Right ventricle myocardium inferior (tissue), 1 donor: ENCODE measurements at places on chromosomes 5 and 9. TPM values are rescaled to one million over a fixed set of nuclear protein-coding genes. Genes with fewer than 3 reads are reported as not detected.

Gene F12
- total RNA-seq, result not detected

Gene IFNK
- not detected for total RNA-seq

GRCh38 chr5:127256886-127257597 is 33.6 kb upstream of the MEGF10 start:
- DNase-seq, result no peak

- no peak for DNase-seq
Measured at GRCh38 chr9:5922192-5922591, 31.5 kb downstream of the MLANA start.

- no peak for DNase-seq
Measured at GRCh38 chr9:15578714-15579113, 25.9 kb downstream of the CCDC171 start.

Gene GCNT4
- 0.35 TPM for total RNA-seq

DNA sequence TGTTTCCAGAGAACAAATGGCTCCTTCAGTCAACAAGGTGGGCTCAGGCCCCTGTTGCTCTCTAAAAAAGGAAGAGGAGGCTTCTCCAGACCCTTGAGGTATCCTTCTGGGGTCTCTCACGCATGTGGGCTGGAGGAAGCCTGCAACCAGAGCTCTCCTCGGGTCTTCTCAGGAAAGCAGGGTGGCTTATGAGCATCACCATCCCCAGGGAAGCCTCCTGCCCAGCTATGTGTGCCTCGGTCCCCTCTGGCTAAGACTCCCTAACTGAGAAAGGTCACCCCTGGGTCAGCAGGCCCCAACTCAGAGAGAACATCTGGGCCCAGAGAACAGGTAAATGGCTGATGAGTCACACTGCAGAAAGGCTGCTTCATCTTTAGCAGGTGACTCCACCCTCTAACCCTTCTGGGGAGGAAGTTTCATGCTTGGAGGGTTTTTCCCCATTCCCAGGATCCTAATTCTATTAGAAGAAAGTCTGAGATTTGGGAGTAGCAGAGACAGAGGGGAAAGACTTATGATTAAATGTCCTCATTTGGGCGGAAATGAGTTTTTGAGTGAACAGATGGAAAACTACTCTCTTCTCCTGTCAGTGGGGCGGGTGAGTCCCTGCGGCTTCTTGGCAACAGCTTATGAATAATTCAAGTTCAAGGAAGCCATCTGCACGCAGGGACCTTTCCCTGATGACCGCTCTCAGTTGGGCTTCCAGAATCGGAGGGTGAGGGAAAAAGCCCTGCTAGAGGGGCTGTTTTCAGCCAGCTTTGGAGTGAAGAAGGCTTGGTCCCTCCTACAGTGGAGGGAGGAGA is 41.9 kb downstream of the TGFBI start:
- DNase-seq, result no peak

DNA sequence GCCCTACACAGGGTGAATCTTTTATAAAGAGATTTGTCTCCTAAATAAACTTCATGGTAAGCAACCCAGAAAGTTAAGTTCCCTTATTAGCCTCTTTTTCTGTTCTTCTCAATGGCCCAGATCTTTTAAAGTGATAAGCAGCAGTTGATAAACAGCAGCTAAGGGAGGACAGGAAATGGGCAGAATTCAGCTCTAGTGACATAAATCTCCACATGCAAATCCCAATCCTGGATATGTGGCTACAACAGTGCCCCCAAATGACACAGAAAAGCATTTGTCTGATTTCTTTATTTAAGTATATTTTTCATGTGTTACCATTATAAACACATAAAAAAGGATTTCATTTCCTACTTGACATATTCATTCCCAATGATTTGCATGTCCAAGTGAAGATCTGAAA is 199.0 kb downstream of the DTWD2 start:
- no peak for DNase-seq

GRCh38 chr5:135462304-135462703 is 10.2 kb upstream of the TIFAB start:
- peak; percentile 18 for DNase-seq

Gene PDLIM4
- 5.4 TPM for total RNA-seq

Gene FBP2
- total RNA-seq, result 0.54 TPM

Gene IL31RA
- total RNA-seq, result not detected

DNA sequence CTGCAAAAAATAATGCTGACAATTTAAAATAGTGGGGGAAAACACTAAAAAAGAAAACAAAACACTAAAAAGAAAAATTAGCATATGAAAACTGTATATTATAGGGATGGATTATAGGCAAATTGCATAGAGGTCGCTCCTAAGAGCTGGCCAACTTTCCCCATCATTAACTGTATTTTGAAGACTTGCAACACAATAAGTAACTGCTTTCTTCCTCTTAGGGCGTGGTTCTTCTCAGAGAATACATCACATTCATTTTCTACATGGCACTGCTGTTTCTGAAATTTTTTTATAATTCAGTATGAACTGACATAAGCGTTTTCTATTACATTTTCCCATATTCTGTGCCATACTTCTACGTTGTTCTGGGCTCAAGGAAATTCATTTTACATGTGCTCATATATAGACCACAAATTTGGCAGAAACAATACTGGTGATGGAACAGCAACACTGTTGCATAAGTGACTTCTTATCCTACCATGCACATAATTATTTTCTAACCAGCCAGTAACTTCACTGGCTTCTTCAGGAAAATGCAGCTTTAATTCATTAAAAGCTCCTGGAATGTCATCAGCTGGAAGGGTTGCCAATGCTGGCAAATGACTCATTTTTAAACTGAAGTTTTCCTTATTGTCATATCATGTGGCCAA is 171.2 kb upstream of the DMAC1 start:
- no peak for DNase-seq

GRCh38 chr5:115626445-115626823 is 598 bp upstream of the TMED7 start:
- DNase-seq, result no peak

- no peak for DNase-seq
Measured at GRCh38 chr9:89387197-89387849, 69.0 kb downstream of the SECISBP2 start.

- no peak for DNase-seq
Measured at GRCh38 chr5:80837679-80838078, 122.5 kb upstream of the RASGRF2 start.

GRCh38 chr9:117411547-117411946 is 3.3 kb downstream of the ASTN2 start:
- no peak for DNase-seq

- no peak for DNase-seq
Measured at GRCh38 chr5:32808783-32809182, 97.7 kb downstream of the NPR3 start.

DNA sequence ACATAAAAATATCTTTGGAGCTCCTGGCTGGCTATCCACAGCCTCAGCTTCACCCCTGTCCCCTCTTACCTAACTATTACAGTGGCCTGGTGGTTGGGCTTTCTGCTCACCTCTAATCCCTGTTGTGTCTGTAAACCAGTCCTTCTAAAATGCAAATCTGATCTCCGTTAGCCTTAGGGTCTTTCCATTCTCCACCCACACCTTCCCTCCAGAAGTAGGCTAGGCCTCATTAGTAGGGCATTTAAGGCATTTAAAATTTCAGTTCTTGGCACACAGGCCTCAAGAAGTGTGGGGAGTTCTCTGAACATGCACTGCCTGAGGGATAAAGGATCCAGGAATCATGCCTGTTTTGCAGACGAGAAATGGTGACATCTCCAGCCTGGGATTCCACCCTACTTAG is 26.4 kb upstream of the STC2 start:
- no peak for DNase-seq

Gene C7
- 346 TPM for total RNA-seq

GRCh38 chr9:77541055-77541454 is 107.1 kb downstream of the GNA14 start:
- no peak for DNase-seq

GRCh38 chr5:1063661-1064382 is 48.0 kb downstream of the SLC12A7 start:
- peak; percentile 66 for DNase-seq

GRCh38 chr9:13791816-13792215 is 512.3 kb upstream of the MPDZ start:
- no peak for DNase-seq

DNA sequence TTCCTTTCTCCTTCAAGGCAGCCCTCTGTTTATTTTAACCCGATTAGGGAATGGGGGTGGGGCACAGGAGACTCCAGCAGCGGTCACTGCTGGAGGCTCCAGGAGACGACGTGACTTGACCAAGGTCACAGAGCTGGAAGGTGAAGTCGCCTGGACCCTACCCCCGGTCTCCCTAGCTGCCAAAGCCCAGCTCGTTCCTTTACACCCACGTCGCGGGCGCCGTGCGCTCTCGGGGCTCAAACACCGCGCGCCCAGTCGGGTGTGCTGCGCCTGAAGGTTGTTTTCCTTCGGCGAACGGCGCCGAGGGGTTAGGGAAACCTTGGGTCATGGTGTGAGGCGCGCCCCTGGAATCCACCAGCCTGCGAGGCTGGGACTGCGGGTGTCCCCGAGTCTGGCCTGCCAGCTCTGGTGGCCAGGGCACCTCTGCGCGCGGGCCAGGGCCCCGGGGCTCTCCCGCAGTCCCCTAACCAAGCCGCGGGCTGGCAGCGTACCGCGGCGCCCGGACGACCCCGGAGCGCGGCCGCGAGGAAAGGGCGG is 747 bp upstream of the UNC5A start:
- no peak for DNase-seq

DNA sequence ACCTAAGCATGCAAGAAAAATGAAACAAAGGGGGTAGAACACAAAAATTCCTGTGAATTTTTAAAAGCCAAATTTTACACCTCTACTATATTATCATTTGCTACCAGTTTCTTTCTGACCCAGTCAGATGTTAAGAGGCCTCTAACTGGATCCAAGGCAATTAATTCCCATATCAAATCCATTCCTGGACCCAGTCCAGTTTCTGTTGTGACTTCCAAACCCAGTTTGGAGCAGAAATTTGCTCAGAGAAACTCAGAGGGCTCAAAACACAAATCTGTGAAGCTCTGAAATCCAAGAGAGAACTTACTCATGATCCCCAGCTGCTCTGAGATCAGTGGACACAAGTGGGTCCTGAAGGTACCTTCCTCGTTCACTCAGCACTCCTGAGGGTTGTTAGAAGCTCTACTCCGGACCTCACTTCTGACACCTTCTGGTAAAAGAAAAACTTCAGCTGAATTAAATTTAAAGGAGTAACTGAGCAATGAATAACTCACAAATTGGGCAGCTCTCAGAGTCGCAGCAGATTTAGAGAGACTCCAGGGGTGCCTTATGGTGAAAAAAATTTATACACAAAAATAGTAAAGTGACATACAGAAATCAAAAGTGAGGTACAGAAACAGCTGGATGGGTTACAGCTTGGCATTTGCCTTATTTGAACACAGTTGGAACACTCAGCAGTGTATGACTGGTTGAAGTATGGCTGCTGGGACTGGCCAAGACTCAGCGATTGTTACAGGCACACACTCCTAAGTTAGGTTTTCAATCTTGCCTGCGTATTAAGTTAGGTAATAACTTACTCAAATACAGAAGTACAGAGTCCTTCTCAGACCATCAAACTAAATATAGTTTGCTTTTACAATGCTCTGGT is 32.4 kb downstream of the INSL4 start:
- no peak for DNase-seq

DNA sequence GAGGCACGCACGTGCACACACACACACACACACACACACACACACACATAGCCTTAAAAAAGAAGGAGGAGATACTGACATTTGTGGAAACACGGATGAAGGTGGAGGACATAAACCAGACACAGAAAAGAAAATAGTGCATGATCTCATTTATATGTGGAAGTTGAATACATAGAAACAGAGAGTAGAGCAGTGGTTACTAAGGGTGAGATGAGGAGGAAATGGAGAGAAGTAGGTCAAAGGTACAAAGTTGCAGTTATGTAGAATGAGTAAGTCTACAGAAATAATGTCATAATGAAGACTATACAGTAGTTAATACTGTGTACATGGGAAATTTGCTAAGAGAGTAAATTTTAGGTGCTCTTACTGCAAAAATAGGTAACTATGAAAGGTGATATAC is 412.2 kb upstream of the CDH9 start:
- DNase-seq, result no peak

DNA sequence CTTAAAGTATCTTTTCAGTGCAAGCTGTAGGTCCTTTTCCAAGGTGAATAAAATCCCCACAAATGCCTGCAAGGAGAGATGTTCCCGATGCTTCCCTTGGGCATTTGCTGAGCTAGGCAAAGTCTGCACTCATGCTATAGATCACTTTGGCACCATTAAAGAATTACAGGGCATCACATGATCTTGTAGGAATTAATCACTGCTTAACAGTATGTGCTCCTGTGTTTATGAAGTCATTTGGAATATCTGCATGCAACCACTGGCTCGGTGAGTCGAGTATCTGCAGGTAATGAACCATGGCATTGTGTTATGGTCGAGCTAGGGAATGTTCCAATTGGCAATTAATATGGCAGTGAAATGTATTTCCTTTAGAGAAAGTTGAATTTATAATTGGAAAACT is 615.1 kb downstream of the TLE1 start:
- DNase-seq, result no peak

DNA sequence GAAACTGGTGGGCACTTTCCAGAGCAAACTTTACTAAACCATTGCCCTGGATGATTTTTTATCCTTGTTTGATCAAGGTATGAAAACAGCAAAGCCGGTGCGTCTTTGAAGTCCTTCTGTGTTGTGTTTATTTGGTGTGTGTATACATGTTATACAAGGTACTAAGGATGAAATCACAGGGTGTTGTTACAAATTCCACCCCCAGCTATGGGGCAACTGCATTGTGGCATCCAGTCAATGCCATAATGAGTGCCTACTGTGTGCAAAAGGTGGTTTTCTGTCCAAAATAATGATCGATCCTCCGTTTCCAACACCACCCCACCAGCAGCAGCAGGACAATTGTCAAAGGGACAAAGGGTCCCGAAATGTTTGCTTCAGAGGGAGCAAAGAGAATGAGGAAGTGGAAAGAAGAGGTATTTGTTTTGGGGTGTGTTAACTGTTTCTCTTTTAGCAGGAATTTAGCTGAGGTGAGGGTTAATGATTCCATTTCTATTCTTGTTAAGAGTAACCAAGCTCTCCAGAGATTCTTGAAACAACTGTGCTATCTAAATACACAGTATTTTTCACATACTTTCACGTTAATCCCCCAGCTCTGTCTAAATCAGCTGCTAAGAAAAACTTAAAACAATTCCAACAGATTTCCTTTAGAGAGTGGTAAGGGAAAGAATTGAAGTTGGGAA is 568.7 kb upstream of the KLF4 start:
- no peak for DNase-seq

DNA sequence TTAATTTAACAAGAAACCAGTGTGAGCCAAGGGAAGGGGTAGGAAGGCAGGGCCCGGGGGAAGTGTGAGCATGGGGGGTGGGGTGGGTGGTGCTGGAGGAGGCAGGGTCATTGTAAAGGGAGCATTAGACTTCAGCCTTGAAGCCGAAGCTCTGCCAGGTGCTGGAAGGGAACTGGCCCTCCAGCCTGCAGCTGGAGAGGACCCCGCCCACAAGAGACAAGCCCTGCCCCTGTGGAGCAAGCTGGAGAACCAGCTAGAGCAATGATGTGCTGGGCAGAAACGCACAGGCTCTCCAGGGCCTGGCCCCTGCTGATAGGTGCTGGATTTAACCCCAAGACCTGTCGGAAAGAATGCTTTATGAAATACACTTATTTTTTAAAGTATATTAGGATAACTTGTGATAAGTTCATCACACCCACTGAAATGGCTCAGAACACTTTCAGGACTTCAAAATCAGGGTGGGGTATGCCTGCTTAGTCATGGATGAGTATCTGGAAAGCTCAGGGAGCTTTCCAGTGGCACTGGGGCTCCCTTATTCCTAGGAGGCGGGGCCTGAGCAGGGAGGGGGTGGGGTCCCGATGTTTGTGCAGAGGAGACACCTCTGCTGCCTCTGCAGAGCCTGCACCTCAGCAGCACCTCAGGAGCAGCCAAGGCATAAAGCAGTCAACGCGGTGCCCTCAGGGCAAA is 27.1 kb downstream of the UBE2QL1 start:
- DNase-seq, result no peak
